ENCODE measurements at places on chromosomes 11 and 22.

- DNase-seq, result no peak
Observed at GRCh38 chr11:12402691-12403120, 25.3 kb downstream of the PARVA start.

- peak; percentile 37 for DNase-seq
Observed at GRCh38 chr11:36702330-36703054, 104.5 kb upstream of the RAG2 start.

DNA sequence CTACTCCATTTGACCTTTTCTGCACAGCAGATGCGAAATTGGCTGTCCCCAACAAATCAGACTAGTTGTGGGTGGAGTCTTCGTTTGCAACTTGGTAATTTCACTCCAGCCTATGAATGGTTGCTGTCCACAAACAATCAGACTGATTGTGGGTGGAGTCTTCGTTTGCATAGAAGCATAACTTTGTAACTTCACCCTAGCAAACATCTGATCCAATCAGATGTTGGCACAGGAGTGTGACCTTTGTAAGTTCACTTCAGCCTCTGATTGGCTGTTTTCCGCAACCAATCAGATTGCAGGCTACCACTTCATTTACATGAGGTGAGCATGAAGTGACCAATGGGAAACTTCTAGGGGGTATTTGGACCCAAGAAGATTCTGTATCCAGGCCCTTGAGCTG is 16.3 kb upstream of the CABP2 start:
- DNase-seq, result no peak

DNA sequence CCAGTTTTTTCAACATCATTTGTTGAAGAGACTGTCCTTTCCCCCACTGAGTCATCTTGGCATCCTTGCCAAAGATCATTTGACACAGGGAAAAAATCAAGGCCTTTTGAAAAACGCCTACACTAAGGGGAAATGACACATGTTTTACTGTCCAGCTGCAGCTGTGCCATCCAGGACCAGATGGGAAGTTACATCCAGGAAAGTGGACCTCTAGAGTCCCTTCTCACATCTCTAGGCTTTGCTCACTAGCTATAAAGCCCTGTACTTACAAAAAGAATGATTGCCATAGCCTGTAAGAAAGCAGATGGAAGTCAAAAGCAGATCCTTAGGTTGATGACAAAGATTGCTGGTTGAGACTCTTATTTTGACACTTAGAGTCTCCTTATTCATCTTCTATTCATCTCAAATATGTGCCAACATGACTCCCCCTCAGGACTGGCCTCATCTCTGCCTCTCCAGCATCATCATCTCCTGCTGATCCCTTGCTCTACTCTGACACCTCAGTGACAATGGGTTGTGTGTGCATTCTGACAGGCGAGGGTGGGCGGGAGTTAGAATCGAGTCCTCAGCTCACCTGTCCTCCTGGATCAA is 22.8 kb downstream of the OSBP2 start:
- DNase-seq, result no peak

- DNase-seq, result no peak
Observed at GRCh38 chr22:43424666-43425630, 13.1 kb downstream of the MPPED1 start.

- no peak for DNase-seq
Observed at GRCh38 chr11:69486773-69487291, 5.4 kb downstream of the LINC01488 start.

DNA sequence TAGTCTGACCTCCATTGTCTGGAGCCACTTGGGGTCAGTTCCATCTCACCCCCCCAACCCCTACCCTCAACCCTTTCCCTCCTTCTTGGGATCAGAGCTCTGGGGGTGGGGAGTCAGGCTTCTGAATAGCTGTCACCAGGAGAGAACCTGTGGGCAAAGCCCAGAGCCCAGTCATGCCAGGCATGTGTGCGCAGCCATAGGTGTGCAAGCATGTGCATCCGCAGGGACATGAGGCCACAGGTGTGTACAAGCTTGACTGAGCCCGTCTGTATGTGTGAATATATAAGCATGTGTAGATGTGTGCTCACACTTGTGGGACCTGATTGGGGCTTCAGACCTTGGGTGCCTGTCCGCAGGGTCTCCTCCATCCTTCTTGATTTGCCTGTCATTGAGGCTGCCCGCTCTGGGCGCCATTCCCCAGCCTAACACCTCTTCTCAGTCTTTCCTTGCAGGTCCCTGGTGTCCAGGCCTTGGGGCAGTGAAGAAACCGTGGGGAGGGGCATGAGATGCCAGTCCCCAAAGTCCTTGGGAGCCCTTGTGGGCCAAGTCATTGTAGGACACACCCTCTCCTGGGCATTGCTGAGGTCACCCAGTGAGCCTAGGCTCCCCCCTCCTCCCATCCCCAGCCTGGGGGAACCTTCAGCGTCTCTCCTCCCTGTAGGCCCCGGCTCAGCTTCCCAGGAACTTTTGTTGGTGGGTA is 9.0 kb downstream of the ATG16L2 start:
- no peak for DNase-seq

GRCh38 chr11:28834877-28835276 is 726.7 kb downstream of the METTL15 start:
- no peak for DNase-seq

GRCh38 chr11:110196241-110196754 is 100.1 kb downstream of the RDX start:
- DNase-seq, result no peak

DNA sequence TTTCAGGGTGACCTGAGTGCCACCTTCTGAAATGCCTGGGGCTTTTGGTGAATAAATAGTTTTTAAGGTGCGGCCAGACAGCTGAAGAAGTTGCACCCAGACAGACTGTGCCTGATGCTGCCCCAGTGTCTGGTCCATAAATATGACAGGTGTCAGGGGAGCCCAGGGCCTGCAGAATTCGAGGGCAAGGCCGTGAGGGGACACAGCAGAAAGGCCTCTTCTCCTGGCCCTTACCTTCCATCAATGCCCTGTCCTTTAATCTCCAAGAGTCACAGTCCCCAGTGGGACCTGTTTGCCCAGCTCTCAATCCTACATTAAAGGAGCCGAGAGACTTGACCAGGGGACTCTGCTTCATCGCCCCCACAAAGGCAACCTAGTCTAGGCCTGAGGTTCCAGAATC is 45.7 kb downstream of the NAT10 start:
- DNase-seq, result no peak

GRCh38 chr22:30837531-30837930 is 131.0 kb downstream of the MORC2 start:
- DNase-seq, result peak; percentile 33

DNA sequence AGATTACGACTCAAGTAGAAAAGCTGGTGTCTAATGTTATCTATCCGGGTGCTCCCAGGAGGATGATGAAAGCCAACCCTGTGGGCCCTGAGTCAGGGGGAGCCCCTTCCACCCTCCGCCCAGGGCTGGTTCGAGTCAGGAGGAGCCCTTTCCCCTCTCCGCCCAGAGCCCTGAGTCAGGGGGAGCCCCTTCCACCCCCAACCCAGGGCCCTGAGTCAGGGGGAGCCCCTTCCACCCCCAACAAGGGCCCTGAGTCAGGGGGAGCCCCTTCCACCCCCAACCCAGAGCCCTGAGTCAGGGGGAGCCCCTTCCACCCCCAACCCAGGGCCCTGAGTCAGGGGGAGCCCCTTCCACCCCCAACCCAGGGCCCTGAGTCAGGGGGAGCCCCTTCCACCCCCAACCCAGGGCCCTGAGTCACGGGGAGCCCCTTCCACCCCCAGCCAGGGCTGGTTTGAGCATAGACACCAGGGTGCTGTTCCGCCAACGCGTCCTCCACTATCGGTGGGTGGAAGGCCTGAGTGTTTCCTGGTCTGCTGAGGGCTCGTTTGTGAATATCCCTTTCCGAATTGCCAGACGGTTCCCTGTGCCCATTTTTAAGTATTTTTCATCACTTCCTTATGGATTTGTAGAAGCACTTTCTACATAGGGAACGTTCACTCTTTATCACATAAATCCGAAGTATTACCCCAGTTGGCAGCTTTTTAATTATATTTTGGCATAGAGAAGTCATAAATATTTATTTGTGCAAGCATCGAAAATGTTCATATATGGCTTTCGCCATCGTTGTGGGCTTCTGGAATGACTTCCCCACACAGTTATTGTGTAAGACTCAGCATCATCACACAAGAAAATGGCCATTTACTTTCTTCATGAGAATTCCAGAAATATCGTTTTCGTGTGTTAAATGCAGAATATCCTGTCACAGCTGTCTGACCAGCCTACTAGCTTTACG is 380.6 kb downstream of the BRD1 start:
- DNase-seq, result no peak

DNA sequence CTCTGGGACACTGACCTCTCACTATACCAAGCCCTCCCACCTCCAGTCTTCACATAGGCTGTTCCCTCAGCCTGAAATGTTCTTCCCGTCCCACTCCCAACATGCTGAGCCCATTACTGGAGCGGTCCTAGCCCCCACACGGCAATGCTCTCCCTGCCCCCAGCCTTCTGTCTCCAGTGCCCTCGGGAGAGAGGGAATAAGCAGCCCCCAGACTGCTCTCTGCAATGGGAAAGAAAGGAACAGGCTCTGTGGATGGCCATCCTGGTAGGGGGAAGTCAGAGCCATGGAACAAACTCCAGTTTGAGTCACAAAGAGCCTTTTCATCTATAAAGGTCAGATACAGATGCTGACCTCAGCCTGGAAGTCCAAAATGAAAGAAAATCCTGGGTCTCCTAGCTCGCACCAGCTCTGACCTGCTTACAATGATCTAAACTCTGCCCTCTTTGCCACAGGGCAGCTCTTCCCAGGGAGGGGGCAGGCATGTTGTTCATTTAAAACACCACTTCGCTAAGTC is 62.6 kb downstream of the FLRT1 start:
- no peak for DNase-seq

- DNase-seq, result no peak
Observed at GRCh38 chr11:2256951-2257700, 13.3 kb downstream of the ASCL2 start.

GRCh38 chr22:50243685-50244419 is 971 bp downstream of the TUBGCP6 start:
- no peak for DNase-seq

DNA sequence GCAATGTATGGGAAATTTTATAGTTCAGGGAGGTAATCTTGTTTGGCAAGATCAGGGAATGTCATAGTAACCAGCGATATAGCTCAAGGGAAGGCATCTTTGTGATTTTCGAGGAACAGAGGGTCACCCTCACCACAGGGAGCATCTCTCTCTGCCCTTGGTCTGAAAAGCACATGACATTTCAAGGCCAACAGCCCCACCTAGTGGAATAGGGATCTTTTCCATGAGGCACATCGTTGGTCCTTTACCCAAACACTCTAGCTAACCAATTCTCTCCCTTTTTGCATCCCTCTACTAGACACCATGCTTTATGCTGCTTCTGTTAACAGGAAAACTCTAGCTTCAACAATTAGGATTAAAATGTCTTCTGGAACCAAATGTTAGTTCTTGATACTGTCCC is 179.0 kb downstream of the GRM5 start:
- no peak for DNase-seq

GRCh38 chr11:88194990-88195389 is 19.7 kb upstream of the RAB38 start:
- no peak for DNase-seq

- no peak for DNase-seq
Observed at GRCh38 chr22:38987171-38987895, 5.2 kb downstream of the APOBEC3B start.

GRCh38 chr11:66059966-66060680 is 8.0 kb downstream of the SF3B2 start:
- DNase-seq, result no peak

DNA sequence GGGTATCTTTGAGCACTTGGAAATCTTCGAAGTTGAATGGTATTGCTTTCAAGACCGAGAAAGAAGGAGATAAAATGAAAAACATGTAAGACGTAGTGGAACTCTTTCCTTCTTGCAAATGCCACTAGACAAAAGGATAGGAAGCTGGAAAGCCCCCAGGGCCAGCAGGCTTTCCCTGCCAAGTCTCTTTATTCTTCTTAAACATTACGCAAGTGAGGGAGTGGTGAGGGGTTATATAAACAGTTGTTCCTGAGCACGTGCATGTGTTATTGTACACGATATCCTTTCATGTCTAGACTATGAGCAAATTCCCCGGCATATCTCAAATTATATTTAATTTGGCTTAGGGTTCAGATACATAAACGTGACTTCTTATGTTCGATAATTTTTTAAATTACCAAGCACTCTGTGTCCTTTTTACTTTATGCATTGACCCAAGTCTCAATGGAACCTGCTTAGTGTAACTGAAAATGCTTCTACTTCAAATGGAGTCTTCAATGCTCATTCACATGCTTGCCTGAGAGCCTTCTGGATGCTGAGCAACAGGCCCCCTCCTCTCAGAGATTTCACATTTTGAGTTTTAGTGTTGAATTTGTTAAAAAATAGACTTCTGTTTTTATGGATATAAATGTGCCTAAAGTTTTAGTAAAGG is 59.0 kb downstream of the PPP2R1B start:
- no peak for DNase-seq

DNA sequence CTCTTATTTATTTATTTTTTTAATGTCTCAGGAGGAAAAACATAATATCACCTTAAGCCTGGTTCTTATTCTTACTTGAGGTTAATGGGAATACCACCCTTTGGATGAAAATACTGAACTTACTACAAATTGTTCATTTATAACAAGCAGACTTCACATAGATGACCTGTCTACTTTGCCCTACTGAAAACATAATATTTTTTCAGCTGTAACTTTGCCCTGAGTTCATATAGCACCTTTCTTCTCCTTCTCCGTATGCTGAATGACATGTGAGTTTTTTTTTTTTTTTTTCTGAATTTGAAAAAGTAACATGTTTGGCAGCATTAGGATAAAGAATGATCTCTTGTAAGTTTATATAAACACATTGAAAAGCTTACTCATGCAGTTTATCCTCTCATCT is 186.8 kb downstream of the TMEM135 start:
- no peak for DNase-seq

DNA sequence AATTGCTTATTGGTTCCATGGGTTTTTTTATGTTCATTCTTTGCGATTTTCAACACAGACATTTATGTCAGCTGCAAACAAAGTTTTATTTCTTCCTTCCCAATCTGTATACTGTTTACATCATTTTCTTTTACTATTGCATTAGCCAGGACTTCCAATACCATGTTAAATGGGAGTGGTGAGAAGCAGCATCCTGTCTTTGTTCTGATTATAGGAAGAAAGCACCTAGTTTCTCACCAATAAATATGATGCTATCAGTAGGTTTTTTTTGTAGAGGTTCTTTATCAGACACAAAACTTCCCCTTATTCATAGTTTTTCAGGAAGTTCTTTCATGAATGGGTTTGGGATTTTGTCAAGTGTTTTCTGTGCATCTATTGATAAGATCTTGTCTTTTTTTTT is 28.0 kb upstream of the OR8B8 start:
- DNase-seq, result no peak

DNA sequence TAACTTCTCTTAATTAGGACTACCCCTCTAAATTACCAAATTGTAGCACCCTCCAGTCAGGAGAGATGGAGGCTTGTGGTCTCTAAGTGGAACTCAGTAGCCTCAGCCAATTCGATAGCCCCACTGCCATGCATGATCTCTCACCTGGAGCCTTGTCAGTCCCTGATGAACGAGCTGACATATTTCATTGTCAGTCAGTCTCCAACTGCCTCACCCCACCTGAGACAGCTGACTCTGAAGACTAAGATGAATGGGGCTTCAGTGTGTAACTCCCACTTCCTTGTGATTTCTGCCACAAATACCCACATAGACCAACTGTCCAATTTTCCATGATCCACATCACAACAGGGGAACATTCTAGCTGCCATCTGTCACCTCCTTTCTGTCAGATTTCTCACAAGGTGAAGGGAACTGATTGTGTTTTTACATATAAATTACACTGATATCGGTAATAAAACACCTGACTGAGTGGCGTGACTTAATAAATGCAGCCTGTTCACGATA is 206.5 kb downstream of the FAM181B start:
- DNase-seq, result no peak

Measured in anterior cingulate cortex (tissue), 58 donors.